ENCODE measurements at places on chromosomes 6 and 20.

DNA sequence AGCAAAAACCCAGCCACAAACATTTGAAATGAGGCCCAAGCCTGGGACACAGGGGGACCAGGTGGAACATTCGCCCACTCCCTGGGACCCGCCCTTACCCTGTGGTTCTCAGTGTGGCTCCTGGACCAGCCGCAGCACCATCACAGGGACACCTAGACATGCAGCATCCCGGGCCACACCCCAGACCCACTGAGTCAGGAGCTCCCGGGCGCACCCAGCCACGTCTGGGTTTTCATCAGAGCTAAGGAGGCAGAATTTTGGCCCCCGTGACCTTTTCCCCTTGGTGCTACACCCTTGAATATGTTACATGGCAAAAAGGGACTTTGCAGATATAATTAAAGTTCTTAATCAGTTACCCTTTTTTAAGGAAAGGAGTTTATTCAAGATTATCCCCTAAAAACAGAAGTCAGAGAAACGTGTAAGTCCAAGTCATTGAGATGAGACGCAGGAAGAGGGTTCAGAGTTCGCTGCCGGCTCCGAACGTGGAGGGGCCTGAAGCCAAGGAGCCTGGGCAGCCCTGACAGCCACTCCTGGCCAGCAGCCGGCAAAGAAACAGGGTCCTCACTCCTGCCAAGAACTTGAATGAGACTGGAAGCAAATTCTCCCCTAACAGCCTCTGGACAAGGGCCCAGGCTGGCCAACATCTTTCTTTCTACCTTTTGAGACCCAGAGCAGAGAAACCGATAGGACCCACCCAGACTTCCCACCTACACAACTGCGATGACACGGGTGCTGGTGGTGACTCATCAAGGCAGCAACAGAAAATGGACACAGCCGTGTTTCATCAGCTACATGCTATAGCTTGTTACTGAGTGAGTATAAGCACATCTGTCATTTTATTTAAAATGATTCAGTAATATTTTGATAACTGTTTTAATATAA, 25.3 kb downstream of the BFSP1 start:
- DNase-seq = peak; percentile 49

DNA sequence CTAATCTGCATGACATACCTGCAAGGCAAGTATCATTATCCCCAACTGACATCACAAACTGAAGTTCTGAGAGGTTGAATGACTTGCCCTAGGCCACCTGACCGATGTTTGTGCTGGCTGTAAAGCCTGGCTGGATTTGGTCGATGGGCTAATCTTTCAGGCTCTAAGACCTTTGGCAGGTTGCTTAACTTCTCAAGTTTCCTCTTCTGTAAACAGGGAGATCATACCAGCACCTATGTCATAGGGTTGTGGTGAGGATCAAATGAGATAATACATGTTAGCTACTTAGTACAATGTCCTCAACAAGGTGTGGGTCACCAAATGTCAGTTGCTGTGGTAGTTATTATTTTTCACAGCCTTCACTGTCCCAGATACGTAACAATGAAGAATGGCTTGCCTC, 14.2 kb downstream of the ANKRD66 start:
- no peak for DNase-seq

GRCh38 chr20:62744741-62745191, 36.1 kb downstream of the NTSR1 start:
- DNase-seq = no peak

- DNase-seq = peak; percentile 54
Measured at GRCh38 chr6:155523821-155524651, 68.4 kb upstream of the NOX3 start.

DNA sequence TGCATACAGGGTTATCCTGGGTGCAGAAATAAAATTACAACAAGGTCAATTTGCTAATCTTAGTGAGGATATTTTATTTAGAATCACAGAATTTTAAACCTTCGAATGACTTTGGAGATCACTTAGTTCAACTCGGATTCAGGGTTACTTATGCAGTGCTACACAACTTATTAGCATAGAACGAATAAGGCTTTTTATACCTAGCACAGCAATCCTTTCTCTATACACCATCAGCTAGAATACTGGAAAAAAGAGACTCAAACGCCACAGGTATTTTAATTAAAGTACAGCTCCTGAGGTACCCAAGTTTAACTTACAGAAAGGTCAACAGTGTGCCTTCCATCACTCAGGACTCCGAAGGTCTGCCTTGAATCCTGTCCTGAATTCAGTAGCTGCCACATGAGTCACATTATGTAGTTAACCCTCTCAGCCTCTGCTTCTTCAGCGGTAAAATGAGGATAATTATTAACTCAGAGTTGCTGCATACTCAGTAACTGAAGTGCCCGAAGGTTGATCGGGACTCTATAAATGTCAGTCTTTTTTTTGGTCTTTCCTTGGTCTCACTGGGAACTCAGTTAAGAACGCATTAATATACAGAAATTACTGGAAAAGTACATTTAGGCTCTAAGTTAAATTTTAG, 6.0 kb upstream of the QKI start:
- no peak for DNase-seq

GRCh38 chr6:121260651-121261102, 73.6 kb downstream of the TBC1D32 start:
- DNase-seq = no peak

- DNase-seq = no peak
Measured at GRCh38 chr6:119384444-119384843, 34.9 kb upstream of the MAN1A1 start.

GRCh38 chr6:83708970-83709747, at the start of gene SNAP91:
Gene SNAP91, minus strand, starts transcription at chr6:83709101. Its CDS starts 1,174 bp downstream, at chr6:83707927.
- DNase-seq = peak; percentile 1

- DNase-seq = no peak
Measured at GRCh38 chr6:139303185-139303584, 11.4 kb upstream of the TXLNB start.

- peak; percentile 60 for DNase-seq
Measured at GRCh38 chr6:28225056-28225834, at the start of gene ZSCAN9. Gene ZSCAN9, plus strand, starts transcription at chr6:28225275. Its CDS starts 1,810 bp downstream, at chr6:28227085.

DNA sequence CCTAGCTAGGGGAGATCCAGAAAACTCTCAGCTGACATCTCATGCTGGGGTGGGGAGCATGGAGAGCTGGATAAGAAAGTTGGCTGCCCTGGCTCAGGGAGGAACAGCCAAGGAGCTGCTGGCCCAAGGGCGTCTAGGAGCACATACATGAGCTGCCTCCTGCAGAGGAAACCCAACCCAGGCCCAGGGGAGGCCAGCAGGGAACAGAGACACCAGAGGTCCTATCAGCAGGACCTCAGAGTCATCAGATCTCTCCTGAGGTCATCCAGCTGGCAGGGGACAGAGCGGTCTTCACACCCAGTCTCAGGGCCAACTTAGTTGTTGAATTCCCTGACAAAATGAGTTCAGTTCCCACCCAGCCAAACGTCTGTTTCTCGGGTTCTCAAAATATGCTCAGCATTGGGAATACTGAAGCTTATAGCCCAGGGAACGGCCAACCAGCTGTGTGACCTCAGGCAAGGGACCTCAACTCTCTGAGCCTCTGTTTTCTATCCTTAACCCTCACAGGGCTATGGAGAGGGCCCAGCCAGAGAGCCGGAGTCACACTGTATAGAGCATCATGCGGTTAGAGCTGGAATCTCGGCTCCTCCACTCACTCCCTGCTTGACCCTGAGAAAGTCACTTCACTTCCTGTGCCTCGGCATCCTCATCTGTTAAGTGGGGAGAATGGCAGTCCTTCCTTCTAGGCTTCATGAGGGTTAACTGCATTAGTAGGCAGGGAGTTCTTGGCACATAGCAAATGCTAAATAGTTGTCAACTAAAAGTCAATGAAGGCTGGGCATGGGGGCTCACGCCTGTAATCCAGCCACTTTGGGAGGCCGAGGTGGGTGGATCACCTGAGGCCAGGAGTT, 13.8 kb downstream of the ADA start:
- no peak for DNase-seq

- DNase-seq = no peak
Measured at GRCh38 chr6:76707630-76708029, 635.2 kb upstream of the IMPG1 start.

GRCh38 chr6:33638556-33638955, 17.4 kb downstream of the ITPR3 start:
- DNase-seq = no peak

DNA sequence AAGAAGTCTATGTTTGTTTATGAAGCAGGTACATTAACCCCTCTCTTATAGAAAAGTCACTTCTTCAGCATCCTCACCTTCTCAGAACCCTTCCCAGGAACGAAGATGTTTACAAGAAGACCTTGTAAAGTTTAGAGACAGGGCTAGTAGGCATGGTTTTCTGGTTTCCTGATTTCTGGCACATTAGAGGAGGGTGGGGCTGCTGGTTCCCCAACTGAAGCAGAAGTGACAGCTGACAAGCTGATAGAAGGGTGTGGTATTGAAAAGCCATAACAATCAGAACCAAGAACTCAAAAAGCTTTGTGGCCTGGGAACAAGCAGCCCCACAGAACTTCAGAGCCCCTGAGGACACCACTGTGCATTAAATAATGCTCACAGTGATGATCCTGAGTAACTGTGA, 91.2 kb downstream of the RTN4IP1 start:
- no peak for DNase-seq

DNA sequence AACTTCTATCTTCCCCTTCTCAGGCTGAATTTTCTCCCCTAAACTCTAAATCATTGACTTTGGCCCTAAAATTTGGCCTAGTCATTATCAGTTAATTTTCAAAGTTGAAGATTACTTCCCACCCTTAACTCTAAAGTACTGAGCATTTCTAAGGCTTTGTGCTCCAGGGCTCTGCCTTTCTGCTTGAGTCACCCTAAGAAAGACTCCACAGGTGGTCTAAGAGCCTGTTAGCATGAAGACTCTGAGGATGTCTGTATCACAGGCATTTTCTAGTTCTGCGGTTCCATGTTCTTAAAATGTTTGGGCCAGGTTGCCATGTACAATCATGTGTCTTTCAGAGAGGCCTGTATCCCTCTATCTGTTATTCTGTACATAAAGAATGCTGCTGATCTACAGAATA, 808.1 kb upstream of the MANEA start:
- DNase-seq = no peak

DNA sequence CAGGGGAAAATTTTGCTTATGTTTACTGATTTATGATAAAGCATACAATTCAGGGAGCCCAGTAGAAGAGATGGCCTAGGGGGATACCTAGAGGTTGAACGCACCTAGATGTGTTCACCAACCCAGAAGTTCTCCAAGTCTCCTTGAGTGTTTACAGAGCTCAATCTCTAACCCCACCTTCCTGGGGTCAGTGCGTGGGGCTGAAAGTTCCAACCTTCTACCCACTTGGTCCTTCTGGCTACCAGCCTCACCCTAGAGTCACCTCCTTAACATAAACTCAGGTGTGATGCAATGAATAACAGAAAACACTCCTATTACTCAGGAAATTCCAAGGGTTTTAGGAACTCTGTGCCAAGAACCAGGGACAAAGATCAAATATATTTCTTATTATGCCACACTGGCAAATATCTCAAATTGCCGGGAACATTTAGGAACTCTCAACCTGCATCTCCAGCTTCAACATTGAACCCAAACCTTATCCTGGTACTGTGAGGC, 26.4 kb downstream of the AFG1L start:
- DNase-seq = no peak

DNA sequence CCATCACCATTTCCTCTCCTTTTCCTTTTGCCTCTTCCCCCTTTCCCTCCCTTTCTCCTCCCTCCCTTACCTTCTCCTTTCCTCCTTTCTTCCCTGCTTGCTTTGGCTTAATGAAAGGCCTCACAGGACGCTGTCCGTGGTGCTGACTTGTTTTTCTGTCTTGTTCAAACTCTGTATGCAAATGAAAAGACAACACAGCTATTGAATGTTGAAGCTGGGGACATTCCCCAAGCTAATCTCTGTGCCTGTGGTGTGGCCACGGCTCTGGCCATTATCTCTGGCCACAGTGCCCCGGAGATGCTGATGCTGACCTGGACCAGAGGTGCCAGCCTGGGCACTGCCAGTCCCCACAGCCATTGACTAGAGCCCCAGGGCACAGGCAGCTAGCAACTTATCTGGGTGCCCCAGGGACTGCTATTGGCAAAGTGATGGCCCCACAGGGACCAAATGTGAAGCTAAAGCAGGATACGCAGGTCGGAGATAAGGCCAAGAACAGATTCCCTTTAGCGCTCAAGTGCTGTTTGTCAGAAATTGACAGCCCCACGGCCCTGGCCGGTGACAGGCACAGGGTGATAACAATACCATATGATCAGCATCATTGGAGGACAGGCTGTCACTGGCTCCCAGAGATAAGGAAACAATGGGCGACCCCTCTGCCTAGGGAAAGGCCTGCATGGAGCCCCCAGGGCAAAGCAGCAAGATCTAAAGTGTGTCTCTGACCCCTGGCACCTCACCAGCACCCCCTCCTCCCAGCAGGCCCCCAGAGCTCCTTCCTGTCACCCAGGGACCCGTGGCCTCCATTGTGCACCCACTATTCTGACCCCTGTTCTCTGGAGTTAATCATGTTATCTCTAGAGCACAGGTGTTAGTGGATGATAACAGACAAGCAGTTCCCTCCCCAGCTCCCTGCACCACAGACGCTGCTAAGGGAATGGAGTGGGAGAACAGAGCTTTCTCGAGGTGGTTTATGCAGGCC, 31.6 kb upstream of the SLC32A1 start:
- peak; percentile 39 for DNase-seq

DNA sequence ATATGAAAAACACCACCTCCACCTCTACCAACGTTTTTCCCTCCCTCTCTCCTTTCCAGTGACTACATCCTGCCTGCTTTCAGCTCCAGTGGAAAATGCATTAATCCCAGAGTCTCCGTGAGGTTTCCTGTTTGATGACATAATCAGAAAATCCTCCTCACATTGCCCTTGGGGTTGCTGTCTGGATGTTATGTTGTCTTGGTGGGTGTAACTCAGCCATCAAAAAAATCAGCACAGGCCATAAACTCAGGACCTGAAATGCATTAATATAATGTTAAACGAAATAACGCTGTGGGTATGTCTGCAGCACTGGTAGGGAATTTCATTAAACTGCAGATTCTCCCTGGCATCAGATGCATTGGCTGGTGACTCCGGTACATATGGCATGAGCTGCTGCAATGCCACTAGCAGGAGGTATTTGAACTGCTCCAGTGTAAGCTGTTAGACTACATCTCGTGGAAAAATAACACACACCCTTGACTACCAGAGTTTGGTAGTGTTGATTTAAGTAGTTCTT, 297.8 kb downstream of the PRL start:
- DNase-seq = no peak

GRCh38 chr20:3661814-3662665, 1.2 kb downstream of the GFRA4 start:
- no peak for DNase-seq

GRCh38 chr6:168300975-168301647, 18.5 kb downstream of the DACT2 start:
- no peak for DNase-seq

GRCh38 chr20:8642247-8642646, 426.6 kb upstream of the PLCB4 start:
- DNase-seq = no peak
